ENCODE measurements at places on chromosomes 4 and X.

DNA sequence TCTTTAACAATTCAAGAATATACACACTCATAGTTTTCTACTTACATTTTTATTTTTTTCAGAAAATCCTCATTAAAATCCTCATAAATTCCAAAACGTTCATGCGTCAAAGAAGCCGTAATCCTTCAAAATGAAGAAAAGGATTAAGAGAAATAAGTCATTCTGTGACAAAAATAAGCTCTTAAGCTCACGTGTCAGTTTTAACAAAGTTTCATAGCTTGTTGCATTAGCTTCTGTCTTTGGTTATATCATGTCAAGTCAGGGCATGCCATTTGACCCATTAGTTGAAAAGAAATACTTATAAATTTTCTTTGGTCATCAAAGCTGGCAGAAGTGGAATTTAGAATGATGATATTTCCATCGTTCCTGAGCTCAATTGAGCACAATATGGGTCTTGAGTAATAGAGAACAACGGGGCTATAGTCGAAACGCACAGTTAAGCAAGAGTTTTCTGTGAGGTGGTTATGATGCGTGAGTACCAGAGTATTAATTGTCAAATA is 185.2 kb upstream of the CTSO start:
- DNase-seq, result no peak

GRCh38 chr4:153535772-153536513 is 69.8 kb downstream of the TMEM131L start:
- peak; percentile 64 for DNase-seq

DNA sequence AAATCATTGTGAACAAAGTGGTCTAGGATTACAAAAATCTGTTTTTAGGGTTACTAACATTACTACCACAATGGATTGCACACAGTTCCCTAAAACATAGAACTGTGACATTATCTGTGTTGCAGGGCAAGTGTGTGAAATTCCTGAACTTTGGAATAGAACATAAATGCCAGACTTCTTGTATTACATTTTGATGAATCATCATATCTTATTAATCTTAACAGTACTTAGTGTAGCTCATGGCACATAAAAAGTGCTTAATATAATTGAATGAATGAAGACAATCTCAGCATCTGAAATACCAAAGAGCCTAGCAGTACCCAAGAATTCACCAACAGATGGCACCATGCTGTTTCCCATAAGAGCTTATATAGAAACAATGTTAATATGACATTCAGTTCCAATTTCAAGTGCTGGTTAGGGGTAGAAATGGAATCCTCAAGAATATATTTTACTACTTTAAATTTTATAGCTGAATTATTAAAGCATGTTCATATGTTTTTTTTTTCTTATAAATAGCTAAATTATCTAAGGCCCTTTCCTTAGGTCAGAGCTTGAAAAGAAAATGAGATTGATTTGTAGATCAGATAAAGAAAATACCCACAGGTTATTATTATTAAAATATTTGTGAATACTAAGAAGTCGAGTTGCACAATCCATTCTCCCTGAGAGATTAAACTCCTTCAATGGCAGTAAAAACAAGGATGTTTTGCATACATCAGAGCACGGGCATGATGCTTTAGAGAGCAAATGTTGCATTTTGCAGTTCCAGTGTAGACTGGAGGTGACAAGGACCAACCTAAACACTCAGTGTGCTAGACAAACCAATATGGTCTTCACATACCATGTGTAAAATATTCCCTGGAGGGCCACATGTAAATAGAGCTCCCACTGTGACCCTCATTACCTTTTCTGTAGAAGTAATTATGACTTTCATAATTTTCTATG is 25.7 kb upstream of the SHISA3 start:
- DNase-seq, result peak; percentile 57

- DNase-seq, result no peak
Observed at GRCh38 chr4:1216869-1217294, 32.0 kb downstream of the CTBP1 start.

DNA sequence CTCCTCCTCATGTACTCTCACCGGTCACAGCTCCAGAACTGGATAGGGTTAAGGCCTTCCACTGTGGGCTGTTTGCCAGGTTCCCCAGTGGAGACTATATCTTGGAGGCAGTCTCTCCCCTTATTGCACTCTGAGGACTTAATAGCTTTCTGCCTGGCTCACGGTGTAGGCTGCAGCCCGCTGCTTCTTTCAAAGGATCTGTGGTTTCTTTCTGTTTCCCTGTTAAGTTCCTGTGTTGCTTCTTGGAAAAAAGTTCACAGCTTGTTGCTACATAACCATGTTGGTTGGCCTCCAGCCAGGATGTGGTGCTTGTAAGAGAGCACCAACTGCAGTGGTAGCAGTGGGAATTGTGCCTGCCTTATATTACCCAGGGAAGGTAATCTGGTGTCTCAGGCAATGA is 24.9 kb upstream of the ZDHHC15 start:
- DNase-seq, result no peak

DNA sequence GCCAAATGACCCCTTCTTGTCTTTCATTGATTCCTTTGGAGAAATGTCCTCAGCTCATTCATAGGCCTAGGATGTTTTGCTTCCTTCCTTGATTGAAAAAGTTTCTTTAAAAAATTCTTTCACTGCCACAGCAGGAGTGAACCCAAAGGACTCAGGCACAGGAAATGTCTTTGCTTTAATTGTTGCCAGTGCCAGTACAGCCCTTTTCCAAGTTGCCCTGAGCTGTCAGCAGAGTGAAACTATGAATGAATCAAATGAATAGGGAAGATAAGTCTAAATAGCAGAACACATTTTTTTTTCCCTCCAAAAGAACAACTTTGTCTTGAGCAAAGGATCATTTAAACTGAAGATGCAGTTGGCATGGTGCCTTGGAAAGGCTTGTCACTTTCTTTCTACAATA is 63.8 kb upstream of the SLC4A4 start:
- DNase-seq, result no peak

DNA sequence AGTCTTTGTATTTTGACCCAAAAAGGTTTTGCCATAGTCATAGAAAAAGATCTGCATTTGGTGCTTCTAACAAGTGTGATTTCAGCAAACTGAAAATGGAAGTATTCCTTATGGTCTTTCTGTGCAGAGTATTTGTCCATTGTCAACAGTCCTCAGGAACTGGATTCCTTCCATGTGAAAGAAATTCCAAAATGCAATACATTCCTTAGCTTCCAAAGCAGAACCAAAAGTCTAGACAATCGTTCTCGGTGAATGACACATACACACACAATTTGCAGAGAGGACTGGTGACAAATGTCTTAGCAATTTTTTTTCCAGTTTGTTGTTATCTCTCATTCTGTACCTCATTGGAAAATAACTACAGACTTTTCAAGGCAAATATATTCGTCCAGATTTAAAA is 562.2 kb upstream of the SLIT2 start:
- DNase-seq, result no peak

- DNase-seq, result no peak
Observed at GRCh38 chrX:11996810-11997209, 141.5 kb upstream of the FRMPD4 start.

DNA sequence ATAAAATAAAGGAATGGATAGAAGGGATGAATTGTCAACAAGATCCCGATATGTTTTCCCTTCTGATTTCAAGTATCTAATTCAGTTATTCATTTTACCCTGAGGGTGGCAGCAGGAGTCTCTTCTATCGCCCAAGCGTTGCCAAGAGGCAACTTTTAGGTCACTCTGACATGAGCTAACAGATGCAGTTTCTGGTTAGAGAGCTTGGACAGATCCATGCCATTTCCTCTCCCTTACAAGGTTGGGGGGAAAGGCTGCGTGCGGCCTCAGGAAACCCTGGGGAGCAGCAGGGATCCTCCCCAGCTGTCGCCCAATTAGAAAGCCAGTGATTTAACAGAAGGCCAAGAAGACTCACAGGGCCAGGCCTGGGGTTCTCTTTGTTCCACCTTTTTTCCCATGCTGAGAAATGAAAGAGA is 35.3 kb upstream of the WAS start:
- peak; percentile 77 for DNase-seq

DNA sequence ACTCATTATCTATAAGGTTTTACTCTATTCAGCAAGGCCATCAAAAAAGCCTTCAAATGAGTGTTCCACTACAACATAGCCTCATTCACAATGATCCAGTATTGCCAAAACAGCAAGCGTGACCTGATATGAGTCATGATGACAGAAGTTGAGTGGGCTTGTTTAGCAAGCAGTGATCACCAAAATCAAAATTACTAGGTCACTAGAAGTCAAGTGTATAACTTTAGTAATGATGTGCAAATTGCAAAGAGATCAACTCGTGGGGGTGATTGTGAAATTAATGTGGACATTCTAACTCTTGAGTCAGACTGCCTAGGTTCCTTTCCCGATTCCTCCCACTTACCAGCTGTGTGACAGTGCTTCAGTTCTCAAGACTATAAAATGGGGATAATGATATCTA is 124.5 kb downstream of the CHM start:
- no peak for DNase-seq

Data from GM23338 (cell line).